Naive thymus-derived CD4-positive, alpha-beta T cell (primary cell): ENCODE measurements at places on chromosomes 1 and 21. TPM values are rescaled to one million over a fixed set of nuclear protein-coding genes. Genes with fewer than 3 reads are reported as not detected.
A peak's percentile ranks its signal among the peaks of the same experiment; 100 is the strongest.

The LHX8 gene
- not detected for total RNA-seq

The KRTAP10-4 gene
- not detected for total RNA-seq

The SDF4 gene
- 115 TPM for total RNA-seq

The S100A16 gene
- not detected for total RNA-seq

The PCBP3 gene
- total RNA-seq: 1.2 TPM

The OR2AK2 gene
- 0.61 TPM for total RNA-seq

The SIK1 gene
- 10.7 and 13.4 TPM in 2 replicates for total RNA-seq

The RGSL1 gene
- total RNA-seq: not detected

The DMRTA2 gene
- not detected for total RNA-seq

GRCh38 chr21:28952686-28953085, 40.0 kb downstream of the LTN1 start:
- DNase-seq: no peak

DNA sequence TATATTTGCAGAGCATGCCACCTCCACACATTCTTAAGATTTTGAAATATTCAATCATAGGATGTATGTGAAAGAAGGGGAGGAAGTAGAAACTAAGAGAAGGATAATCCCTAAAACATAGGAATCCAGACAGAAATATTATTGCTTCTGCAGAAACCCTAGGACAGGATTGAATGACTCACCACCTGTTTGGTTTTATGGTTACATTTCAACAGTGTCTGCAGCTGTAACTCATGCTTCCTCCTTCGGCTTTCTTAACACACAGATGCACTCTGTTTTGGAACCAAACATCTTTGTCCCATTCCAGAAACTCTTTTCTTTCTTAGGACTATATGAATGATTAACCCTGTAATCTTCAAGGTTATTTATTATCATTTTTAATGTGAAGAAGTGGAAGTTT, 20.7 kb downstream of the RGS7 start:
- DNase-seq: no peak

- DNase-seq: no peak
These were observed 48.2 kb downstream of the ARHGEF10L start for GRCh38 chr1:17587693-17588047.

DNA sequence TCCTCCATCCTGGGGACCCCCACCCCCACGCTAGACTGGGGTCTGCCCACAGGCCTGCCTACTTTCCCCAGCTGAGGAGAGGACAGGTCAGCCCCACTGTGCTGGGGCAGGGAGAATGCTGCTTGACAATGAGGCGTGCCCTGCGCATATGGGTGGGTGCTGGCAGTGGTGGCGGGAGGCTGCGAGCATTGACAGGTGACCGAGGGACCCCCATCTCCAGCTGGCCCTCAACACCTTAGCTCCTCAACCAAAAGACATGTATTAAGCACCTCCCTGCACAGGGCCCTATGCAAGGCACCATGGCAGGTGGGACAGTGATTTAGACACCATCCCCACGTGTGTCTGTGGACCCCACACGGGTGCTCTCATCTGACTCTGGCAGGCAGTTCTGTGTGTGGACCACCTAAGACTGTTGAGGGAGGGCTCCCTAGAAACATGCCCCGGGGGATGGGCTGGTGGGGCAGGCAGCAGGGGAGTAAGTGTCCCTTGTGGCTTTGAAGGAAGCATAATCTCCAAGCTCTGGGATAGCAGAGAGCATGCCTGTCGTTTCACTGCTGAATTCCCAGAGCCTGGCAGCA, 18.4 kb upstream of the ALX3 start:
- no peak for DNase-seq

GRCh38 chr1:91582431-91582921, 81.8 kb downstream of the CDC7 start:
- DNase-seq: no peak

DNA sequence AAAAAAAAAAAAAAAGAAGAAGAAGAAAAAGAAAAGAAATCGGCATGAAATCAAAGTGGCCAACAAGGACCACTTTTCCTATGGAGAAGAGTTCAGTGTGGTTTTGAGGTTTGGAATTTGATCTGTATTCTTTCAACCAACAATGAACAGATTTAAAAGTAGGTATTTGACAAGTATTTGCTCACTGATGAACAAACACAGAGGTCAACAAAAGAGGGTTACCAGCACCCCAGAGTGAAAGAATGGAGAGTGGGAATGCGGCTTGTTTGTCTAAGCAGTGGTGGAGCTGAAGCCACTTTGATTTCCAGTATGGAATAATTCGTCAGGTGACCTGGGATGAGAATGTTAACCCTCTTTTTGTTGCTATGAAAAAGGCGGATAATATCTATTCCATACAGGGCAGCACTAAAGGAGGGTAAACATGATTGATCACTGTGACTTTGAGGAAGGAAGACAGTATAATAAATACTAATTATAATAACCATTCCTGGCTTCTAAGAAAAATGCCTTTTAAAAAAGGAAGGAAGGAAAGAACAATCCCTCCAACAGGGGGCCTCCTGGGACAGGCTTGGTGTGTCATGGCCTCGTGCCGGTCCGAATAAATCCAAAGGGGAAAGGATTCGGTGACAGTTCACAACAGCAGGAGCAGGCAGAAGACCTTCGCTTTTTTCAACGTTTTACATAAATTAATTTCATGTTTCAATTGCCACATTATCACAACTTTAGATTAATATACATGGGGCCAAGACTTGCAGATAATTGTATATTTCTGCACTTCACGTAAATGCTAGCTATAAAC, 37.2 kb upstream of the SIM2 start:
- DNase-seq: no peak

GRCh38 chr1:150971583-150972416, 2.8 kb downstream of the CERS2 start:
- DNase-seq: no peak

DNA sequence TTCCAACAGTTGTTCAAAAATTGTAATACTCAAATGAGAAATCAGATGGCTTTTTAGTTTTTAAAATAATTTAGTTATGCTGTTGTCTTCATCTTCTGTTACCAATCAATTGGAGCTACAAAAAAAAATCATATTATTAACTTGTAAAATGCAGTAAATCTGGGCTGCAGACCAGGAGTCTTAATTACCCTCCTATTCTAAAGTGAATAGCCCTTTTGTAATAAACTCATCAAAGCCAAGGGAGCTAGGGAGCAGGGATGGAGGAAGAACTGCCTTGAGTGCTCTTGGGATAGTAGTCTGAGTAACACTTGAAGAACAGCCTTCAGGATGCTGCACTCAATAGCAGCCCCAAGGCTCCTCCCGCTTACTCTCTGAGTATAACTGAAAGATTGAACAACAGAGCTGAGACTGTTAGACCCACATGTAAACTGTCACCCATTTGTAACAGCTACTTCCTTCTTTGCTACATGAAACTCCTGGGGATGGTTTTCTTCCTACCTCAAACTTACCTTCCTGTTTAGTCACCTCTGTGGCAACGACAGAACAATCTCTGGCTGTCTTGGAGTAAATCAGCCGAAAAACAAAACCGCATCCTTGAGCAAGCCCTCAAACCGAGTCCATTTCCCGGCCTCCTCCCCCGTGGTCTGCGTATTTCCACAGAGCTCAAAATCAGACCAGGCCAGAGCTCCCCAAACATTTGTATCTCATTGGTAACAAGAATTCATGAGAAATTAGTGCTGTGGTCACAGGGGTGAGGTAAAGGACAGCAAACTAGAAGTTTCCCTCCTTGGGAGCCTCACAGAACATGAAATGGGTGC, 55.9 kb downstream of the CD58 start:
- peak; percentile 11 for DNase-seq

- no peak for DNase-seq
These were observed 7.7 kb downstream of the LRRC52 start for GRCh38 chr1:165551469-165551868.

GRCh38 chr1:37415611-37416244, 58.7 kb upstream of the ZC3H12A start:
- DNase-seq: no peak

GRCh38 chr1:33578557-33579448, 106.4 kb downstream of the ZSCAN20 start:
- no peak for DNase-seq

DNA sequence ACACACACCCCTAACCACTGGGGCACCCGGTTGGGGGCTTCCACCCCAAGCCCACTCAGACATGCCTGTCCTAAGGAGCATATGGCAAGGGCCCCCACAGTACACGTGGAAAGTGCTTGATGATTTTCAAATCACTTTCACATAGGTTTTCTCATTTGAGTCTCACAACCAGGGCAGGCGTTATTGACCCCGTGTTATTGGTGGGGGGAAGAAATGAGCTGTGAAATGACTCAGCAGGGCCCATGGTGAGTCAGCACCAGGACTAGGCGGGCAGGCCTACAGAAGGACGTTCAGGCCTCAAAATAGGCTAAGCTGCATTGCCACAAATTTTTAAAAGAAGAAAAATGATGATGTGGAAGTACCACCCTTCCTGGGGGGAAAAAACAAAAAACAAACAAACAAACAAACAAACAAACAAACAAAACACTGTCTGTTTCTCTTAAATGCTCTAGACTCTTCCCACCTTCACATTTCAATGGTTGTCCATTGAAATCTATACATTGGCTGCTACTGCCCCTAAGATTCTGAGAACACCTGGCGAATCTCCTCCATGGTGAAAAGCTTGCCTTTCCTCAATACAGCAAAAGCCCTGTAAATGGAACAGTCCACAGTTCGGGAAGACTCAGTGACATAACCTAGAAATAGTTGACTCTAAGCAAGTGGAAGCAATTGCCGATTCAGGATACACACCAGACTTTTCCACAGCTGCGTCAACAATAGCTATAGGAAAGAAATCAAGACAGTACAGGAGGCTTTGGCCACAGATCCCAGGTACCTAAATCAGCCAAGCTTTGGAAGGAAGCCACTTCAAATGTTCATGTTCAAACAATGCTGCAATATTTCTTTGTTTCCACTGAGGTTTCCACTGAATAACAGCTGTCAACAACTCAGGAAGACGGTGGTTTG, 234.7 kb downstream of the TOMM20 start:
- DNase-seq: no peak

DNA sequence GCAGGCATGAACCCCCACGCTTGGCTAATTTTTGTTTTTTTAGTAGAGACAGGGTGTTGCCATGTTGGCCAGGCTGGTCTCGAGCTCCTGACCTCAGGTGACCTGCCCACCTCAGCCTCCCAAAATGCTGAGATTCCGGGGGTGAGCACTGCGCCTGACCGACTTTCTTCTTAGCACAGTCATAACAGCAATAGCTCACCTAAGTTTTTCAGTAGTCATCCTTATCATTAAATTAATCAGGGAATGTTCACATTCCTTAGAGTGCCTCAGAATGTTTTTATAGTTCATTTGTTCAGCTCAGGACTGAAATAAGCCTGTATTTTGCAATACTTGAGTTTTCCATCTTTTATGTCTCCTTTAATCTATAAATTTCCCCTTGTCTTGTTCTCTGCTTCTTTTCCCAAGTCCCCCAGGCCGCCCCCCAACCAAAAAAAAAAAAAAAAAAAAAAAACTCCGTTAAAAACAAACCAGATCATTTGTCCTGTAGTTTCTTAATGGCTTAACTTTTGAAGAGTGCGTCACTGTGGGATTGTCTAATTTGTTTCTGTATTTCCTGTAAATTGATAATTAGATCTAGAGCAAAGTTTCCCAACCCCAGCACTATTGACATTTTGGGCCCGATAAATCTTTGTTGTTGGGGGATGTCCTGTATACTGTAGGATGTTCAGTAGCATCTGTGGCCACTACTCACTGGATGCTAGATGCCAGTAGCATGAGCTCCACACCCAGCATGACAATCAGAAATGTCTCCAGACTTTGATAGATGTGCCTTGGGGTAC, 120.7 kb downstream of the ITSN1 start:
- DNase-seq: no peak

GRCh38 chr1:24502065-24502708, 449 bp upstream of the RCAN3 start:
- DNase-seq: peak; percentile 88

- DNase-seq: no peak
These were observed 12.5 kb upstream of the ANKRD45 start for GRCh38 chr1:173682184-173682583.

- no peak for DNase-seq
These were observed 81.0 kb downstream of the DIRAS3 start for GRCh38 chr1:67969446-67969845.

GRCh38 chr1:54645806-54646676, 4.5 kb downstream of the MROH7 start:
- no peak for DNase-seq

- DNase-seq: no peak
These were observed 259.2 kb downstream of the TOMM20 start for GRCh38 chr1:234869182-234870019.

- DNase-seq: no peak
These were observed 28.3 kb downstream of the GADD45A start for GRCh38 chr1:67713057-67713846.

- DNase-seq: no peak
These were observed 172.7 kb downstream of the PATJ start for GRCh38 chr1:61914823-61915482.
